GM19239 (cell line): ENCODE measurements at places on chromosomes 6 and 20.

GRCh38 chr6:1702580-1703051 is 92.9 kb downstream of the FOXC1 start:
- DNase-seq: no peak

DNA sequence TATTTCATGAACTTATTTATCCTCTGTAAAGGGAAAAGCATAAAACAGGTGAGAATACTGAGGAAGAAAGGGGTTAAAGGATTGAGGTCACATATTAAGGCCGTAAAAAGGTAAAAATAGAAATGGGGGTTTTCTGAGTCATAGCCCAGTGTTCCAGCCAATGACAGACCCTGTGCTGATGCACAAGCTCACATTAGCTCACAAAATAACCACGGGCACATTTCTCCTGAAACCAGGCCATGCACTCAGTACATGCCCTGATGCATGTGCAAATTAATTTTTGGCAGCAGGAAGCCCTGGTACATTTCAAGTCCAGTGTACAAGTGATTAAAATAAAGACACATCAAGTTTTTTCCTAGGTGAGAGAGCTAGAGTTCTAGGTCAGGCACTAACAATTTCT is 194.4 kb downstream of the TMEM200A start:
- DNase-seq: no peak

- DNase-seq: no peak
Measured at GRCh38 chr6:13135152-13135551, 193.2 kb downstream of the TBC1D7 start.

DNA sequence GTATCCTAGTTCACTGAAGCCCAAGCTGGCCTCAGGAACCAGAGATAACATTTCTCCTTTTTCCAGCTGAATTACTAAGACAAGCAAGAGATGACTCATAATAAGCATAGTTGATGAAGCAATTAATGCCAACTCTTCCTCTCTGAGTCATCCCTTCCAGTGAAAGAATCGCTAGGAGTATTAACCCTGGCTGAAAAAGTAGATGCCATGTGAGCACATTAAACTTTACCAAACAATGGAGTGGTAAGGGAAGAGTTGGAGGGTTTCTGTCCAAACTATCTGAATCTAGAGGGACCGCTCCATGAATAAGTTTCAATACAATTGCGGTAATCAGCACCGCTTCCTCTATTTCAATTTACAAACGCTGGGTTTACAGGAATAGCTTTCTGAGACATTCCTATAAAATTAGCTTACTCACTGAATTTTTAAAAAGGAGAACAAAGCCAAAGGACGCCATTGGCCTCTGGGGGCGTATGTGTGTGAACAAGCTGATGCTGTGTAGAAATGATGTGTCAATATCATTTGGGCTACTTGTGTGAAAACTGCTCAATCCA is 48.3 kb downstream of the ATXN1 start:
- DNase-seq: no peak

GRCh38 chr20:58868795-58869194 is 16.3 kb downstream of the GNAS start:
- no peak for DNase-seq

DNA sequence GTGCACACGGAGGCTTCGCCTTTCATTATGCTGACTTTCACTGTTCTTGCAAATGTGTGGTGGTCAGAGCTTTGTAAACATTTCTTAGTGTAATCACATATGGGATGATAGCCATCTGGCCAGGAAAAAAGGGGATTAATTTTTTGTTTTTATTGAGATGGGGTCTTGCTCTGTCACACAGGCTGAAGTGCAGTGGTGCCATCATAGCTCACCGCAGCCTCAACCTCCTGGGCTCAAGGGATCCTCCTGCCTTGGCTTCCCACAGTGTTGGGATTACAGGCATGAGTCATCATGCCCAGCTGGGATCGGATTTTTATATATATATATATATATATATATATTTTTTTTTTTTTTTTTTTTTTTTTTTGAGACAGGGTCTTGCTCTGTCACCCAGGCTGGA is 11.0 kb upstream of the TIAM2 start:
- no peak for DNase-seq

DNA sequence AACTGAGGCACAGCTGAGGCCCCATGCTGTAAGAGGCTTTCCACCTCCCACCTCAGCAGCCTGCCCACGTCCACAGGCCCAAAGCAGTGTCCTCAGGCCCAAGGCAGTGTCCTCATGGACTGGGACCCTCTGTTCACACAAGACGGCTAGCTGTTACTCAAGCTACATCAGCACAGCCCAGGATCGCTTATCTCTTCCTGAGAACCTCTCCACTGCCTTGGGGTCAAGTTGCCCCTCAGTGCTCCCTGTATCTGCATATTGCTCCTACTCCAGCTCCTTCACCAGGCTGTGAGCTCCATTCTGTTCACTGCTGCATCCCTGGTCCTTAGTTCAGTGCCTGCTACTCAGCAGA is 208.8 kb upstream of the TAB2 start:
- DNase-seq: no peak

- no peak for DNase-seq
Measured at GRCh38 chr6:33981421-33981820, 164.5 kb downstream of the GRM4 start.

GRCh38 chr20:36587388-36588070 is 14.1 kb downstream of the TGIF2 start:
- no peak for DNase-seq

- no peak for DNase-seq
Measured at GRCh38 chr6:44169154-44169553, 10.5 kb downstream of the CAPN11 start.

DNA sequence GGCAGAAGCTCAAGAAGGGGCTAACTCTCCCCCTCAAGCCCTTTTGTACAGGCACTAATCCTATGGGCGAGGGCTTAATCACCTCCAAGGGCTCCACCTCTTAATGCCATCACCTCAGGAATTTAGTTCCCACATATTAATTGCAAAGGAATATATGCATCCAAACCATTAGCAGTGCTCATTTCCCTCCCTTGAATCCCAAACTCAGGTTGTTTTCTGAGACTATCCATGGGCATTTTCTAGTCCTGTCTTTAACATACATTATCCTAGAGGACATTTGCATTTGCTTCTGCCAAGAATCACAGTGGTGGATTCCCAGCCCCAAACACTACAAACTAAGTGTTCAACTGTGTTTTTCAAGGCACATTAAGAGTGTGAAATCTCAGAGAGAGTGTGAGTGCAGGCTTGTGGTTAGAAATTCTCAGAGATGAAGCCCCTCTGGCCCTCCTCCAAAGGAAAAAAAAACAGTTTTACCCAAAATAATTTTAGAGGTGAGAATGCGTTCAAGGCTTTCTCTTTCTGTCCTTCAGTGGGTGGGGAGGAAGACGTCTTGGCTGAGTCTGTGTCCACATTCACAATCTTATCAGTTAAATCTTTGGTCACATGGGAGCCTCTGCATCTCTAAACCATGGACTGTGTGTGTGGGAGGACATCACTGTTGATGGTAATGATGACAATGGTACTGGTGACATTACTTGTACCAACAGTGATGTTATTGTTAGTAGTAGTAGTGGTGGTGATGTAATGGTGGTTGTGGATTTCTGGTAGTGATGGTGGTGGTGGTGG is 59.3 kb downstream of the SYNDIG1 start:
- DNase-seq: no peak

GRCh38 chr6:27049863-27050781 is 197.4 kb upstream of the PRSS16 start:
- no peak for DNase-seq

- no peak for DNase-seq
Measured at GRCh38 chr6:20657274-20657800, 123.1 kb downstream of the CDKAL1 start.

DNA sequence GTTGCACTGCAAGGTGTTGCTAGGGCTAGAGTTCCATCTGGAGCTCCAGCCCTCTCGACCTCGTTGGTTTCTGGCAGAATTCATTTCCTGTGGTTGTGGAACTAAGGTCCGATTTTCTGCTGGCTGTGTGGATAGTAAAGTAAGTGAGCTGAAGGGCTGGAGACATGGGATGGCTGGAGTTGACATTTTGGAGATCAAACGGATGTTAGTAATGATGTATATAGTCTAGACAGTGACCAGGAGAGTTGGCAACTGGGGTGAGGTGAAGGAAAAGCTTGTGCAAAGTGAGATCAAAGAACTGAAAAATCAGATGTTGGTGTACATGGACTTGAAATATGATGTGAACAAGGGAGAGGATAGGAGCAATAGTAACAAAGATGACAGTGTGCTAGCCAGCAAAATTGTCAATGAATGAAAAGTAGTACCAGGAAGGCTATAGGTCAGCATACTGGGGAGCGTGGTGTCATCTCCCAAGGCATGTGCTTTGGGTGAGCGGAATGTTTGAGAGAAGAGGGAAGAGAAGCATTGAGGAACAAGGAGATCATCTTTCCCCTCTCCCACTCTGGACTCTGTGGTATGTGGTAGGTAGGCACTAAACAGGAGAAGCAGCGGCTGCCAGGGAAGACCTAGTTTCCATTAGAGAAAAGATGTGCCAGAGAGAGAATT is 7.8 kb downstream of the QRSL1 start:
- DNase-seq: no peak

- DNase-seq: no peak
Measured at GRCh38 chr6:75217193-75217592, 11.3 kb upstream of the COL12A1 start.

- DNase-seq: no peak
Measured at GRCh38 chr20:59378396-59378795, 78.0 kb downstream of the EDN3 start.

- no peak for DNase-seq
Measured at GRCh38 chr6:116461331-116461931, at the start of gene CALHM6. Gene CALHM6, plus strand, starts transcription at chr6:116461375. Its CDS starts 555 bp downstream, at chr6:116461930.

DNA sequence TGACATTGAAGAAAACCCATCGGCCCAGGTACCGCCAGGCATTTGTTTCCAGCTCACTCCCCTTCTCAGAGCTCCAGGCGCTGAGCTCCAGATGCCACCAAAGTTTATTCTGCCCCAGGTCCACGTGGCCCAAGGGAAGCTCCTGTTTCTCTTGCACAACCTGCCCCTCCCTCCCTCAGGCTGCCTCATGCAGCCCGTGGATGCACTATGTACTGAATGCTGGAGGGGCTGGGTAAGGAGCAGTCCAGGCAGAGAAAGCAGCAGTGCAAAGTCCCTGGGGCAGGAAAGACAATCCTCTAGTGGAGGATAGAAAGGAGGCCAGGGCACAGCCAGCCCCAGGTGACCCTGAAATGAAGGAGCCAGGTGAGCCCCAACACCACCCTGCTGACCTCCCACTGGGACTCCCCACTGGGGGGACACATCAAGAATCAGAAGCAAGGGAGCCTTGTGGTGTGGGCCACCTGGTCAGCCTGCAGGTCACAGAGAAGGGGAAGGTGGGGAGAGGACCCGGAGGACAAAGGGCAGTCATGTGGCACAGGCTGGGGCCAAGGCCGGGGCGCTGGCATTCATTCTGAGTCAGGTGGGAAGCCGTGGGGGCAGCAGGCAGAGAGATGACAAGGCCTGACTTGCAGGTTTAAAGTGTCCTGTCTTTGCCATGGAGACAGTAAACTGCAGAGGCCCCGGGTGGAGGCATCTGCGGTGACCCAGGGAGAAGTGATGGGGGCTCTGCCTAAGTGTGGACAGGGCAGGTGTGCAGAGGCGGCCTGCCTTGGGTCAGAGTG is 230.1 kb downstream of the PREX1 start:
- no peak for DNase-seq

GRCh38 chr6:29834564-29835436 is 7.2 kb downstream of the HLA-G start:
- no peak for DNase-seq

DNA sequence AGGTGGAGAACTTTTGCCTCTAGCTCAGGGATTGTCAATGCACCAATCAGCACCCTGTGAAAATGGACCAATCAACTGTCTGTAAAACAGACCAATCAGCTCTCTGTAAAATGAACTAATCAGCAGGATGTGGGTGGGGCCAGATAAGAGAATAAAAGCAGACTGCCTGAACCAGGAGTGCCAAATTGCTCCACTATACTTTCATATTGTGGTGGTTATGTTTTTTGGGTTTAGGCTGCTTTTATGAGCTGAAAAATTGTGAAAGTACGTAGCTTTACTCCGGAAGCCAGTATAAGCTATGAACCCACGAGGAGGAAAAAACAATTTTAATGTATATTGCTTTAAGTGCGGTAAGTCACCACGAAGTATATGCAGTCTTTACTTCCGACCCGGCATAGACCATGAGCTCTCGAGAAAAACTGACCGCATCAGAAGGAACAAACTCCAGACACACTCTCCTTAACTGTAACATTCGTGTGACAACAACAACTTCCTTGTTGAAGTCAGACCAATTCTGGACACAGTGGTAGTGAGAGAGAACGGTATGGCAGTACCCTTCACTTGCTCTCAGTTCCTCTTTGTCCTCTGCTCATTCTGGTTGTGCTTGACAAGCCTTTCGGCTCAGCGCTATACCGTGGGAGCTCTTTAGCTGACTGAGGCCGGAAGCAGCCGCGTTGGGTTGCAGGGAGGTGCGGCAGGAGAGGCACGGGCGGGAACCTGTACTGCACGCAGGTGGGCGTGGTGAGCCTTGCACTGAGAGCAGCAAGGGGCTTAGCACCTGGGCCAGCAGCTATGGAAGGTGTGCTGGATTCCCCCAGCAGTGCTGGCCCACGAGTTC is 81.9 kb upstream of the E2F3 start:
- DNase-seq: peak; percentile 85

- DNase-seq: no peak
Measured at GRCh38 chr6:168926306-168926705, 327.3 kb downstream of the THBS2 start.

- DNase-seq: no peak
Measured at GRCh38 chr20:33009214-33010132, 2.0 kb downstream of the BPIFB2 start.

DNA sequence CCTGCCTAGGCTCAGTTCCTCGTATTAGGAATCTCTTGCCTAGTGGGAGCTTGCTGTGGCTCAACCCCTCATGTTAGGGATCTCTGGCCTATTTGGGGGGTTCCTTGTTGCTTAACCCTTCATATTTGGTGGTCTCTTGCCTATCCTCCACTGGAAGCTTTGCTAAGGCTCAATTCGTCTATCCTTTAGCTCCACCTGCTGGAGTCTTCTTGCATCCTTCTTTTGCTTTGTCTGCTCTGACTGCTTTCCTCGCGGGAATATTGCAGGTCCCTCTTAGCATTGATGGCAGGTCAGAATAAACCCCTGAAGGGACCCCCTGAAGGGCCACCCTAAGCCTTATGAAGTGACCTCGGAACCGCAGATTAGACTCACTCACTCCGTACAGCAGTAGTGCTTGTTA is 203.0 kb upstream of the TBX18 start:
- DNase-seq: no peak

DNA sequence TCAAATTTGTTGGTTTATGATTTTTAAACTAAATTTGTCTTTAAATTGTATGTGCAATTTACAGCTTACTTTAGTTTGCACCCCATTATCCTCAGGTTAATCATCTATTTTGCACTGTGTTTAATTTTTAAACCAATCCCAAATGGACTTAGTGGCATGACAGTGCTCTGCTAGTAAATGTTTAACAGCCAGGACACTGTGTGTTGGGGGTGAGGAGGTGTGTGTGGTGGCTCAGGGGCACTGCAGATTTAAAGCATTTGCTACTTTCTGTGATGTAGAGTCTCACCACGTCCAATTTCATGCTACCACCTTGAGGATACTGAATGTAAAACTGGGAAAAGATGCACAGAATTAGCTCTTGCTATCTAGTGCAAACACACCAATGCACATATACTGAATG is 225.7 kb downstream of the HAO1 start:
- no peak for DNase-seq
